ENCODE measurements at places on chromosomes 13 and 19.
A peak's percentile ranks its signal among the peaks of the same experiment; 100 is the strongest.

DNA sequence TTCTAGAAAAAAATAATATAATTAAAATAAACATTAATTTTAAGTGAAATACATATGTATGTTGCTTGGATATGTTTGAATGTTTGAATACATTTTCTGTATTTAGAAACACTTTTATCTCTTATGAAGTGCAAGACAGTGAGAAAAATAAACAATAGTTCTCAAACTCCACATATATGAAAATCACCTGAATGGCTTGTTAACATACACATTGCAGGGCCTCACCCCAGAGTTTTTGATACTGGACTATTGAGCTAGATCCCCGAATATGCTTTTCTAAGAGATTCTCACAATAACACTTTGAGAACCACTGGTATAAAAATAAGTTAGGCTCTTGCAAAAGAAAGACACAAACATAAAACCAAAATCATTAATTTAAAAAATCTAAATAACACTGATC lies 1570.3 kb upstream of the PRR20A start:
- no peak for DNase-seq

GRCh38 chr19:10823690-10824089 lies 12.3 kb downstream of the TMED1 start:
- DNase-seq: no peak

GRCh38 chr19:30566681-30567420 lies 194.7 kb downstream of the ZNF536 start:
- no peak for DNase-seq

DNA sequence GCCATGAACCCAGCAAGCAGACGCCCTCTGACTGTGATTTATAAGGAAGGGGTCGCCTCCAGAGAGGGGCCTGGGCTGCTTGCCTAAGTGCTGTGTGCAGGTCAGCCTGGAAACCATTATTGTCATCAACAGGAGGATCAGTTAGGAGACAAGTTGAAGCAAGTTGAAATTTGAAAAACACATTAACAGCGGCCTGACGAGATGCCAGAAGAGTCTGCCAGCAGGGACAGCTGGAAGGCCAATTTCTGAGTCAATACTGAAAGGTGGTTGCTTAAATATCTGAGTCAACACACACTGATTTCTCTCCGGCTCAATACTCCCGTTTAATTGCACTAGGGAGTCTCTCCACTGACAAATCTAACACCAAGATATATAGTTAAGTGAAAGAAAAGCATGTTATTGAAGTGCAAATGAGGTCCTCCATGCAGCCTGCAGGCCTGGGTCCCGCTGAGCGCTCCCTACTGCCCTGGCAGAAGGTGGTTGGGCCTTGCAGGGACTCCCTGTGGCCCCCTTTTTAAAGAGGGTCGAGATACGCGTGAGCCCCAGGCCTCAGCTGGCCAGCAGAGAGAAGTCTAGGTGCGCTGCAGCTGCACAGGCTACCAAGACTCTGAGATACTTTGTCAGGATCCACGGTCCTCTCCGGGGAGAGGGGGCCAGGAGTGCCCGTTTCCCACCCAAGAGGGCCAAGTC lies 91.1 kb downstream of the RNASEH2B start:
- no peak for DNase-seq

DNA sequence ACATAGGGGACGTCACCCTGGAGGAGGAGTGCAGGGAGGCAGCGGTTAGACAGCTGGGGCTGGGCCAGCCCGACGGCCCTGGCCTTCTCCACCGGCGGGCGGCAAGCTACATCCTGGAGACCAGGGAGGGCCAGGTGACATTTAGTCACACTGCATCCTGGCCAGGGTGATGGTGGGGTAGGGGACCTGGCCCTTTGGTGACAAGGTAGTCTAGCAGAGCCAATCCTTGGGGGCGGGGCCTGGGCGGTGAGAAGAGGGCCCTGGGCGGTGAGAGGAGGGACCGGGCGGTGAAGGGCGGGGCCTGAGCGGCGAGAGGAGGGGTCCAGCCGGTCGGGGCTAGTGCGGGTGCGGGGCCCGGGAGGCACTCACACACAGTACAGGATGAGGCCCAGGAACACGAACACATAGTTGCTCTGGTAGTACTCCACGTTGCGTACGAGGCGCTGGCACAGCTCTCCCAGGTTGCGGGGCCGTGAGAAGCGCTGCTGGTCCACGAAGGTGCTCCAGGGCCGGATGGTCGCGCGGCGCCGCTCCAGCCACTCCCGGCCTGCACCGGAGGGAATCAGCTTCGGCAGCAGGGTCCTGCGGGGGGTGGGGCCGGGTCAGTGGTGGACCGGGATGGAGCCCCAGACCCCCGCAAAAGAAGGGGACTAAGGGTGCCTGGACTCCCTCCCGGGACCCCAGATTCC lies 610 bp downstream of the RABAC1 start:
- DNase-seq: peak; percentile 70

DNA sequence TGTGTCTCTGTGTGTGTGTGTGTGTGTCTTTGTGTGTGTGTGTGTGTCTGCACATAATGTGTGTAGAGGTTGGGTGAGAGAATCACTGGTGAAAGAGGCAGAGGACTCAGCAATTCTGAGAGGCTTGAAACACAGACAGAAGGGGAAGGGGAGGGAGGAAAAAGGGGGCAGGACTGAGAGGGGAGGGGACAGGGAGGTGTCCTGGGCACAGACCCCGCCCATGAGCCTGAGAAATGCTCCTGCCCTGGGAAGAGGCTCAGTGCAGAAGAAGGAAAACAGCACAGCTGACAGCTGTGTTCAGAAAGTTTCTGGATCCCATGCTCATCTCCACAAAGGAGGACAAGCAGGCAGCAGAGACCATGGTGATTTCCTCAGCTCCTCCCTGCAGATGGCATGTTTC lies 59.1 kb upstream of the CEACAM8 start:
- no peak for DNase-seq

DNA sequence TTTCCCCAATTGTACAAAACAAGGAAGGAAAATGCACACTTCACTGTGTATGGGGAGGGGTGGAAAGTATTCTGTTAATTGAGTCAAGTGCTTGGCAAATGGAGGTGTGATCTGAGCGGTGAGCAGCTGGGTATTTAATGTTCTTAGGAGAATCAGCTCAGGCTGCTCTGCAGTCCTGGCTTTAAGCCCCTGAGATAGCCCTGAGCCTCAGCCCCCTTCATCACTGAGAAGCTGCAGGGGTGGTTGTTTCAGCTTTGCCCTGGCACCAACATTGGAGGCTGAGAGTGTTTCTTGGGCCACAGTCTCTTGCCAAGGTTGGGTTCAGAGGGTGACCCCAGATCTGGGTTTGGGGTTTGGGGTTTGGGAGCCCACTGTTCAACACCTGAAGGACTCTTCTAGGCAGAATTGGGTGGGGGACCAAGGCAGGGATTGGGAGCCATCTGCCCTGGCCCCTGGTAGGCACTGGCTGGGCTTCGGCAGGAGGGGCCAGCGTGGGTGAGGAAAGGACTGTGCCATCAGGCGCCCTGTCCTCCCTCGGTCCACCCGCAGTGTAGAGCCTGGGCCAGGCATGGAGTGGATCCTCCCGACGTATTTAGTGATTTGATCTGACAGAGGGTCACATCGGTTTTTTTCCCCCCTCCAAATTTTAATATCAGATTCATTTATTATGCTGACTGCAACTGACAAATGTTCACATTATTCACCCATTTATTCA lies 66.7 kb upstream of the ZNF536 start:
- DNase-seq: no peak

DNA sequence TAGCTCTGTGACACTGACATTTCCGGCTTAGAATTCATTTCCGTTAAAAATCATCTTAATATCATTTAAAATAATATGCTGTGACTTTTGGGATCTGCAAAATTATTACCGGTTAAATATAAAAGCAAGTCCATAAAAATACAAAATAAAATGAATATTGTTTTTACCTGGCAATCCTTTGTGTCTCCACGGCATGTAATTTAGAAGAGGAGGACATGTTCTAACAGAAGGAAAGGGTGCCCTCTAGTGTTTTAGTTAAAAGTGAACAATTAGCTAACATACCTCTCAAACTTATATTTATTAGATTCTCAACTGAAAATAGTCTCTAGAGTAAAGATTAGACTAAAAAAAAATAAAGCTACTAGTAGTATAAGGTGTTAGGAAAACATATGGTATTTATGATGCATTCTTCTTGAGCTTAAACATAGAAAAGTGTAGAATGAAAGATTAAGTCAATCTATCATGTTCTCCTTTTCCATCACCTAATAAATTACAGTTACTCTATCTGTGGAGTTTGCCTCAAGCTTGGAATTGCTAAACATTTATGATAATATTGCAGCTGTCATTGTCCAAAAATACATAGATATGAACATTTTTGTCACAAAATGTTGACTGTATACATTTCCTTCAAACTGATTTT lies 676.7 kb upstream of the SPRY2 start:
- peak; percentile 35 for DNase-seq

DNA sequence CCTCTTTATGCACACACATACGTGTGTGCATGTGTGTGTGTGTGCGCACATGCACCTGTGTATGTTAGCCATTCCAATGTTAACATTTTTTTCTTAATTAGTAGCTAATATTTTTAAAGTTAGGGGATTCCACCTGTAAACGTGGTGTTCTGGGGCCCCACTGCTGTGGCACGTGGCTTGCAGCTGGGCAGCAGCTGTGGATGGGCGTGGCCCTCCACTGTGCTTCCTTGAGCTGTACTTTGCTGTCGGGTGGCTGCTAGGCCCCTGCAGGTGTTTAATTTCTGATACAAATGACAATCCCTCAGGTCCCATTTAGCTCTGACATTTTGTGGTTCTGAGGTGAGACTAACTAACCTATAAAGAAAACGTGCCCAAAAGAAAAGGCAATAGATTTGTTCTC lies 58.9 kb upstream of the GJB6 start:
- DNase-seq: no peak

DNA sequence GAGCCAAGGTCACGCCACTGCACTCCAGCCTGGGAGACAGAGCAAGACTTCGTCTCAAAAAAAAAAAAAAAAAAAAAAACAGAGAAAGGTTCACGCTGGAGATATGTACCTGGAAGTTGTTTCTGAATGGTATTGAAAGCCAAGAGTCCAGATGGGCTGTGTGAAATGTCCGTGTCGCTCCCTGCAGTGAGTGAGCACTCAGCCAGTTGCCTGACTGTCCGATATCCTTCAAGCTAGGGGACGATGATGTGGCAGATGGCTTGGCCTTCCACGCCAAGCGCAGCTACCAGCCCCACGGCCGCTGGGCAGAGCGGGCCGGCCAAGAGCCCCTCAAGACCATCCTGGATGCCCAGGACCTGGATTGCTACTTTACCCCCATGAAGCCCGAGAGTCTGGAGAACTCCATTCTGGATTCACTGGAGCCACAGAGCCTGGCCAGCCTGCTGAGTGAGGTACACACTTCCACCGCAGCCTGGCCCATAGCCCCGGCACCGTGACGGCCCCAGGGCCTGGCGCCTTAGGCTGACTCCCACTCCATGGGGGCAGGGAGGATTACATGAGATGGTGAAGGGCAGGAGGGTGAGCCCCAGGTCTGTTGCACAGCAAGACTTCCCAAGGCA lies 11.7 kb upstream of the OVOL3 start:
- DNase-seq: no peak

DNA sequence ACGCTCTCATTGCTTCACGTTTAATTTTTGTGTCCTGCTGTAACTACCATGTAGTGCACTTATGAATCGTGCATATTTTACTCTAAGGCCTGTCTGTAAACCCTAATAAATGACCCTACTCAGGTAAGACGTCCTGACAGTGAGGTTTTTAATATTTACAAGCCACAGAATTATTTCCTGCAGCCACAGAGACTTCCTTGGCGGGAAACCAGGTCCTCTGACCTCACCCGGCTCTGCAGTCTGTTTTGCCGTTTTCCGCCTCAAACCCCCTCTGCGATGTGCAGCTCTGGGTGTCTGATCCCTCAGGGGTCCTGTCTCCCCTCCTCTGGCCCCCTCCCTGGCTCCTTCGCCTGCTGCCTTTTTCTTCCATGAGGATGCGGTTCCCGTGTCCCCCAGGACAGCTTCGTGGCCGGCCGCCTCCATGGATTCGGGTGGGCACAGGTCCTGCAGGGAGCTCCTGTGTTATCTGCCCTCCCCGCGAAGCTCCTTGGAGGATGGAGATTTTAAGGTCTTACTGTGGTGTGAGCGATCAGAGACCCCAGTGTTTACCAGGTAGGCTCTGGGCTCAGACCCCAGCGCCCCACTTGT lies 66.3 kb downstream of the MCF2L start:
- DNase-seq: no peak

DNA sequence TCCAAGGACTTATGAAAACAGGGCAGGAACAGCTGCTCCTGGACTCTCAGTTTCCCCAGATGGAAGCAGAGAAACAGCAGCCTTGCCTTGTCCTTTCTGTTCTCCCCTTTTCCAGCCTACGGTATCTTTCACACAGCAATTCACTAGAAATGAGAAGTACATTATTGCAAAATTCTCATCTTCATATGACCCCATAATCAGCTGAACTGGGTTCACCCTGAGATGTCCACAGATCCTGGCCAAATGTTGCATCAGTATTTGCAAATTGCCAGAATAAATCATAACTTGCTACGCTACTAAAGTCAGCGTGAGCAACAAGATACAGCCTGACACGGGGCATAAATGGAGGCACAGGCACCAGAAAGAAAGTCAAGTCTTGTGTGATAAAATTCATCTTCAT lies 16.1 kb downstream of the VSTM1 start:
- no peak for DNase-seq

DNA sequence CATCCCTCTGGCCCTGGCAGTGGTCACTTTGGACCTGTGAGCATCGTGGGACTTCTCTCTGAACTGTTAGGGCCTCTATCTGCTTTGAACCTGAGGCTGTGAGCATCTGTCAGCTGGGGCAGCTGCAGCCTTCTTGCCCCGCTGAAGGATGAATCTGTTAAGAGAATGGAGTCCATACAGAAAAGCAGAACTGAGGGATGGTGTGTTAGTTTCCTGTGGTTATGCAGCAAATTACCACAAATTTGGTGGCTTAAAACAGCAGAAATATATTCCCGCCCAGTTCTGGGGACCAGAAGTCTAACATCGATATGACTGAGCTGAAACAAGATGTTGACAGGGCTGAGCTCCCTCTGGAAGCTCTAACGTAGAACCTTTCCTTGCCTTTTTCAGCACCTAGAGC lies 1.6 kb upstream of the ZNF497 start:
- peak; percentile 43 for DNase-seq

- no peak for DNase-seq
Observed at GRCh38 chr13:54183166-54183565, 1154.6 kb downstream of the OLFM4 start.

DNA sequence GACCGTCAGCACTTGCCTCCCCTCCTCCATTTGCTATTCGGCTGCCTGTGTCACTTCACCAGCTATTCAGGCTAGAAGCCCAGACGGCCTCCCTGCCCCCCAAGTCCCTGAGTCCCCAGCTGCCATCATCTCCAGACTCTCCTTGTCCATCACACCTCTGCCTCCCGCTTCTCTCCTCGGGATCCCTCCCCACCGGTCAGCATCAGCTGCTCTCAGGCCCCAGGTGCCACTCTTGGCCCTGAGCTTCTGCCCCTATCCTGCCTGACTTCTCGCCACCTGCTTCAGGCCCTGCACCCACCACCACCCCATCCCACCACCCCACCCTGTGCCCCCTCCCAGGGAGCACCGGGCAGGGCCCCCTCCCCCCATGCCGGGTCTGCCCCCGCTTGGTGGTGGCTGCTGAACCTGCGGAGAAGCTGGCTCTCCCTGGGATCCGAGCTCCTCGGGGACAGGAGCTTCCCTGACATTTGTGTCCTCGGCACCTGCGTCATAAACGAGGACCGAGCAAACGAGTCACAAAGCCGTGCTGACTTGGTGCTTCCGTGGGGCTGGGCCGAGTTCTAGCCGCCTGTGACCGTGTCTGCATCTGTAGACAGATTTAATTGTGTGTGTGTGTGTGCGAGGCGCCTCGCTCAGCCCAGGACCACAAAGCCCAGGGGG lies 70.3 kb upstream of the MCF2L start:
- no peak for DNase-seq

GRCh38 chr19:1261798-1262622 lies 7.1 kb upstream of the CIRBP start:
- DNase-seq: peak; percentile 74
